Foreskin fibroblast (primary cell): ENCODE measurements at places on chromosomes 1 and 21.

GRCh38 chr1:1612104-1612400 is 3.2 kb upstream of the MIB2 start:
- DNase-seq, result no peak

GRCh38 chr1:94119796-94120569 is 965 bp downstream of the ABCA4 start:
- no peak for DNase-seq

- no peak for DNase-seq
Observed at GRCh38 chr1:239817276-239817675, 274.4 kb upstream of the FMN2 start.

- no peak for DNase-seq
Observed at GRCh38 chr1:115867216-115867615, 26.3 kb upstream of the NHLH2 start.

DNA sequence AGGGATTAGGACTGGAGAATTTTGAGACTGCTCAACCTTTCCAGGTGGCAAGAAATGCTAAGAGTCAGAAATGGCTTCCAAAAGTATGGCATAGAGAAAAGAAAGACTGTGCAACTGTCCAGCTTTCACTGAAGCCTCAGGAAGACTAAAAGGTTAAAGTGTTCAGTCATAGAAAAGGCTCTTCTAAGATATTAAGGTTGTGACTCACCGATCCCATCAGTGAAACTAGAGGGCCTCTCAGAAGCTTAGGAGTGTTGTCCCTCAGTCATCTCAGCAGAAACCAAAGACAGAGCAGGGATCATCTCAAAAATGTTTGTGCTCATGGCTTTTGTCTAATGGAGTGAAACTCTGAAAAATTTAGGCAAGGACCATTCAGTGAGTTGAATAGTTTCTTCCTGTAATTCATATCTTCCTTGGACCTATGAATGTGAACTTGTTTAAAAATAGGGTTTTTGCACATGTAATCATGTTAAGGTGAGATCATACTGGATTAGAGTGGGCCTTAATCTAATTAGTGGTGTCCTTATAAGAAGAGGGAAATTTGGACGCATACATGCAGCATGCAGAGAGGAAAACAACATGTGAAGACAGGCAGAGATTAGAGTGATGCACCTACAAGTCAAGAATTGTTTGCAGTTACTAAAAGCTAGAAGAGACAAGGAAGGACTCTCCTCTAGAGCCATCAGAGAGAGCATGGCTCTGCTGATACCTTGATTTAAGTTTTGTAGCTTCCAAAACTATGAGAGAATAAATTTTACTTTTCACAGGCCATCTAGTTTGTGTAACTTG is 71.3 kb downstream of the RPE65 start:
- DNase-seq, result peak; percentile 81

DNA sequence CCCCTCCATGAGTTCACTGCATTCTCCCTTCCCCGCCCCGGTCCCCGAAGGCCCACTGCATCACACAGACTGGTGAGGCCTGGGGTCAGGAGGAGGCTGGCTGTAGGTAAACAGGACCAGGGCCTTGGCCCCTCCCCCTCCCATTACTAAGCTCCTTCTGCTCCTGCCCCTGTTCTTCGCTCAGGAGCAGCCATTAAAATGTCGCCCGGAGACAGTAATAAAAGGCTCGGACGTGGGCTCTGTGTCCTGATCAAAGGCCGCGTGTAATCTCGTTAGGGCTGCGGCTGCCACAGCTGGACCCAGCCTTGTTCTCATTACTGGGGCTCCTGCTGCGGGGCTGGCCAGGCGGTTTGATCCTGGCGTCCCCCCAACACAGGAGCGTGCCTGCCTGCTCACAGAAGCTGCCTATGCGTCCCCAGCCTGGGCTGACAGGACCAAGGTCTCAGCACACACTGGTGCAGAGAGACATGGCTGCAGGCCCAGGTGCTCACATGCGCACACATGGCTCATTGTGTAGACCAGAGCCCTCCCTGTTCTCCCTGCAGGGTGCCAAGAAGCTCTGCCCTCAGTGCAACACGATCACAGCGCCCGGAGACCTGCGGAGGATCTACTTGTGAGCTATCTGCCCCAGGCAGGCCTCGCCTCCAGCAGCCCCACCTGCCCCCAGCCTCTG is 24.0 kb downstream of the TMEM53 start:
- DNase-seq, result no peak

DNA sequence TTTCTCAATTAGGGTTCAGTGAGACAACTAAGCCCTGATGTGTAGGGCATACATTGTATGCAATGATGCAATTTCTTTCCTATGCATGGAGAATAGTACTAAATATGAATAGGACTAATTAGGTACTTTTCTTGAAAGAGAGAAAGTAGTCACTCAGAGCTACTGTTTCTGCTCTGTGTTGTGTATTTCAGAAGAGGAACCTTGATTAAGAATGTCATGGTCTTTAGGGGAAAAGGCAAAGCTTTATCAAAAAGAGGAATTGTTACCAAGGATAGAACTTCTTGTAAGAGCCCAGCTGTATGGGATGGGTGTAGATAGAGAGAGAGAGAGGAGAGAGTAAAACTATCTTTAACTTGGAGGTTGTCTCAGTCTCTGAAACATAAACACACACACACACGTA is 49.1 kb downstream of the HLX start:
- DNase-seq, result no peak

- DNase-seq, result peak; percentile 92
Observed at GRCh38 chr21:26845066-26845758, at the start of gene ADAMTS1. ADAMTS1 (minus strand) TSS chr21:26845409; CDS start chr21:26844954, 455 bp downstream.

GRCh38 chr1:205595435-205595834 is 36.4 kb downstream of the ELK4 start:
- no peak for DNase-seq

- no peak for DNase-seq
Observed at GRCh38 chr21:34595457-34595856, 19.5 kb downstream of the RCAN1 start.

DNA sequence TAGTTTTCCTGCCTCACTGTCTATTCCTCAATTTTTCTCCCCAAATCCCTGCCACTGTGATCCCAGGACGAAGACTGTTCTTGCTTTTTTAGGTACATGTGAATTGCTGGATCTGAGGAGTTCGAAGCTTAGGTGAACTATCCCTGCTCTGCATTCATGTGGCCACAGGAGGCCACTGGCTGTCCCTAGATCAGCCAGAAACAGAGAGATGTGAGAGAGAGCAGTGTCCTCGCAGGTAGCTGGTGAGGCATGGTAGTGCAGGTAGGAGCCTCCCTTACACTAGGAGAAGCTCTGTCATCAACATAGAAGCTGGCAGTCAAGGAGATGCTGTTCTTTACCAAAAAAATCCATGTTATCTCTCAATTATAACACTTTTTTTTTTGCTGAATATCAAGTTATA is 71.5 kb downstream of the USP24 start:
- peak; percentile 16 for DNase-seq

GRCh38 chr1:46643368-46643775 is 24.8 kb downstream of the ATPAF1 start:
- peak; percentile 85 for DNase-seq

DNA sequence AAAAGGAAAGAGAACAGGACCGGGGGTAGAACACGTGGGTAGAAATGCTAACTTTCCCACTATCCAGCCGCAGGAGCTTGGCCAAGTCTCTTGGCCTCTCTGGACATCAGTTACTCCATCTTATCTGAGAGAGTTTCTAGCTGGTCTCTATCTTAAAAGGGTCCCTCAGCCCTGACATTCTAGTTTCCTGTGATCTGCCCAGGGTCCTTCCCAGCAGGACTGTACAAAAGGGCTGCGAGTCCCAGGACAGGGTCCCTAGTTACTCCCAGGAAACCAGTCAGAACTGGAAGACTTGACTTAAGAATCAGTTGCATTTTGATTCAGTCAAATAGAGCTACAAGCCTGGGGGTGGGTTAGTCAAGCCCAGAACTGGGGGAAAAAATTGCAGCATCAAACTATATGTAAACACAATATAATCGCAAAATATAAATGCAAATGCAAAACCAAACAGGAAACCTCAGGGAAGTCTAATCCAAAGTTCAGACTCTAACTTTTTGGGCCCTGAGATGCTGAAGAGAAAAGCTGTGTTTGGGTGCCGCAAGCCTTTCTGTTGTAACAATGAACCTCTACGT is 2.9 kb downstream of the ASAP3 start:
- DNase-seq, result no peak

GRCh38 chr1:43143441-43143888 is 28.6 kb downstream of the EBNA1BP2 start:
- DNase-seq, result no peak
